ENCODE measurements at places on chromosomes 7 and 10.

DNA sequence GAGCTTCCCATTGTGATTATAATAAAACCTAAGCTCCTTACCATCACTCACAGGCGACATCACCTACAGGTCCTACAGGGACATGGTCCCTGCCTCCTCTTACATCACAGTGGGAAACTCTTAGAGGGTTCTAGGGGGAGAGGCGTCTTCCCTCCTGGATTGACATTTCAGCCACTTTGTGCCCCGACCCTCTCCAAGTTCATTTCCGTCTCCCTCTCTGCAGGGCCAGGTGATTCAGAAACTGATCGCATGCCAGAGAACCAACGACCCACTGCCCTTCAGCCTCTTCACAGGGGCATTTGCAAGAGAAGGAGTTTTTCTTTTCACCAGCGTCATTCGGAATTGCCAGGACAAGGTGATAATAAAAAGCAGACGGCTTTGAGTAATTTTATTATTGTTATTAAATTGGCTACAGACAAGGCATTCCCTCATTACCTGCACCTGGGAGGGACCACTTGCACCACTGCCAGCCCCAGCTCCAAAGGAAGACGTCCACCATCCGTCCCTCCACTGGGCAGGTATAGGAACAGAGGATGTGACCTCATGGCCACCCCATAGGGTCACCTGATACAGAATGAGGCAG lies 85.8 kb upstream of the CUX1 start:
- no peak for DNase-seq

DNA sequence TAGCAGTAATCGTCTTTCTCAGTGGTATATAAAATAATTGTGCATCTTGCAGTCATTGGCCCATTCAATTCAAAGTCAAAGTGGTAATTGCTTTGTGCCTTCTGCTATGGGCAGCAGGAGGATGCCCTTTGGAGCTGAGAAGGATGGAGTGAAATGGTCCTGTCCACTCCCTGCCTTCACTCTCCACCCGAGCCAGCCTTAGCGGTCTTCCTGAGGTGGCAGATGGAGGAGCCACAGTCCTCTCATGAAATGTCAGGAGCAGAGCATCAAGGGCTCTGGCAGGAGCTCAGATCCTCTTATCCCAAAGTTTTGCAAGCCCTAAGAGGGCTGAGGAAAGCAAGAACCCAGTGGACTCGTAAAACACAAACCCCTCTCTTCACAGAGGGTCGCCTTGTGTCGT lies 199.4 kb downstream of the DYNC1I1 start:
- no peak for DNase-seq

DNA sequence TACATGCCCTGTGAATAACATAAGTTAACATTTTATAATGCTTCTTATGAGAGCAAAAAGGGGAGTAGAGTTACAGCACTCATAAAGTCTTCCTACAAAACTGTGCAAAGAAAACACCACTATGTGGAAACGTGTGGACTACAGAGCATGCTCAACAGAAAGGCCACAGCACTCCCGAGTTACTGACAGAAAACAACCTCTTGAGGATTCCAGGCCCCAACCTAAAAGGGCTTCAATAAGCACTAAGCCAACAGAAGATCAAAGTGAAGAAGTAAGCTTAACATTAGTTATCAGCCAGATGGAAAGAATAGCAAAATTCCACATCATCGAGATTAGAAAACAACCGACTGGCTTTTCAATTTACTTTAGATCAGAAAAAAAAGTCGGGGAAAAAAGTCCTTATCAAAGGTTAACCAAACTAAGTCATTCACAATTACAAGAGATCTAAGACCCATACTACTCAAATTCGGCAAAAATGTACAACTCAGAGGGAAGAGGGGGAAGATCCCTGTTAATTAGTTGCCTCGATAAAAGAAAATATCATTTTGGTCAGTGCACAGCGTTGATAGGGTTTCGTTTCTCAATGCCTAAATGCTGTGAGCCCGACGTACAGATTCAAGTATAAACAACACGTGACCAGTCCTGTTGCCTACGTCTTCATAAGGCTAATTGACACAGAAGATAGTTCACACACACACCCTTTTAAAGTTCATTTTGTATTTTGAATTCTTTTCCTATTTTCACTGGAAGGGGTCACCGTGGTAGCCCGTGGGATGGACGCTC lies 1.4 kb downstream of the KBTBD2 start:
- peak; percentile 29 for DNase-seq

GRCh38 chr10:3217853-3218252 lies 45.3 kb upstream of the PITRM1 start:
- DNase-seq, result no peak

GRCh38 chr10:50312464-50313437 lies 61.4 kb upstream of the ASAH2 start:
- DNase-seq, result no peak

DNA sequence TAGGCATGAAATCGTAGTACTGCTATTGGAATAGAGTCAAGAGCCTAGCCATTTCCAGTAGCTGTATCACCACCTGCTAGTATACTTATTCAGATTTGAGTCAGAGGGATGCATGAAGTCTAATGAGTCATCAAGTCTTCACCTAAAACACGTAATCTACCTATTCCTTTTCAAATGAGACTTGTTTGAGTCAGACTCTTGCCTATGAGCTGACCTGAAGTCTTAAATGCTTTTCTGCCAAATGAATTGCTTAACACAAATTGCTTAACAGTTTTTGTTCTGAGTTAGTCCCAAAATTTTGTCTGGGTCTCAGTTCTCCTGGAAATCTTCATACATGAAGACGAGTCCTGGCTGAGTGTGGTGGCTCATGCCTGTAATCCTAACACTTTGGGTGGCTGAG lies 165.2 kb downstream of the GNAT3 start:
- DNase-seq, result no peak

Measured in stimulated activated naive CD8-positive, alpha-beta T cell treated with anti-CD3 and anti-CD28 coated beads, Interleukin-15, Interleukin-2, amounts not matched to agents 100 U/mL and 50 U/mL, for 24 hours (primary cell).